ENCODE measurements at places on chromosomes 1 and 21. TPM values are rescaled to one million over a fixed set of nuclear protein-coding genes. Genes with fewer than 3 reads are reported as not detected.

The KCNE1 gene
- total RNA-seq: under 0.01 TPM

The COL6A1 gene
- 538 TPM for total RNA-seq

The SLC16A4 gene
- total RNA-seq: 73.4 TPM

The BRWD1 gene
- 75.6 TPM for total RNA-seq

DNA sequence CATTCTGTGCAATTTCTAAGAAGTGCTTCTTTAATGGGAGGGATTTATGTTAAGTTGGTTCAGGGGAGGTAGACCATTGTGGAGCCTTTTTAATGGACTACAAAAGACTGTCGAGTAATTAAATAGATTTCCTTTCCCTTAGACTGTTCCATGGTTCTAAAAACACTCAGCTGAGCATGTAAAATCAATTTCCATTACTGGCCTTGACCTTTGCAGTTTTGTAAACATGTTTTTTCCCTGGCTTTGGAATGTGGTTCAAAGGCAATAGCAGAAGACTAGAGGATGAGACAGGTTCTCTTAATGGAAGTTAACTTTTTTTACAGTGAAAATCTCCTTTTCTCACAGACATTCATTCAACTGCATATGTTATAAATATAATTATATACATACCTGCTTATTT, 37.6 kb upstream of the BTG3 start:
- no peak for DNase-seq

DNA sequence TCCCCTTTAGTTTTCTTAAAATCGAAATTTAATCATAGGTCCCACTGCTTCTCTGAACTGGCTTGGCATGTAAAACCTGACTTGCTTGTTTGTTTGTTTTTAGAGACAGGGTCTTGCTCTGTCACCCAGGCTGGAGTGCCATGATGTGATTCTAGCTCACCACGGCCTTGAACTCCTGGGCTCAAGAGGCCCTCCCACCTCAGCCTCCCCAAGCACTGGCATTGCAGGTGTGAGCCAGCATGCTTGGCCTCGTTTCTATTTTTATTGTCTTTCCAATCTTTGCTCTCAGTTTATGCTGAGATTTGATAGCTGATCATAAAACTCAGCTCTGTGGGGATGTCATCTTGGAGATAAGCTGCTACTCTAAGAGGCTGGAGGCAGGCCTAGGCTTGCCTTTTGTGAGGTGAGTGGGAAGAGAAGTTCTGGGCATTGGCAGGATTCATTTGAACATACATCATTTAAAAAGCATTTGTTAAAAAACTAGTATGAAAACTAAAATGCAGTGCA, 51.5 kb upstream of the GCLM start:
- no peak for DNase-seq

DNA sequence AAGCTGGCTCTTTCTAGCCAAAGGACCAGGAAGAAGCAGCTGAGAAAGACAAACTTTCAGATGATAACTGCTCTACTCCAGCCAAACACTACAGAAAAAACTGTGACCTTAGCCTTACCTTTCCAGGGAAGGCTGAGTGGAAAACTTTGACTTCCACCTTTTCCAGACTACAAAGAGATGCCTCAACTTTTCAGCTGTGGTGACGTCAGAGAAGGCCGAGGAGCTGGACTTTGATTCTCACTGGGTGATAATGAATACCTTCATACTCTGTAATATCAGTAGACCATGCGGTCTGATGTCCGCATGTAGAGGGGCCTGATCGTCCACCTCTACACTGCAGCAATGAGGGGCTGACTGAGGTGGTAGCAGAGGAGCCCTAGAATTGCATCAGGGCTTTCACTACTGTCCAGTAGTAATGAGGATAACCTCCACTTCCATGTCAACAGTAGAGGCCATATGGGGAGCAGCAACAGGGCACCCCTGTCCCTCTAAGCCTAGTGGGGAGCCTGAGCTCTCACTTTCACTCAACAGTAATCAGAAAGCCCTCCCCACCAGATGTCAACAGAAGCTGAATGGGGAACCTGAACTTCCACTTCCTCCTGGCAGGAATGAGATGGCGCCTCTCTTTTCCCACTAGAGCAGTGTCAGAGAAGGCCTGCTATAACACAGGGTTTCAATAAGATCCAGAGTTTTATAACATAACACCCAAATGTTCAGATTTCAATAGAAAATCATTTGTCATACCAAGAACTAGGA, 28.4 kb upstream of the PADI1 start:
- no peak for DNase-seq

- no peak for DNase-seq
Observed at GRCh38 chr21:39630827-39631226, 18.1 kb downstream of the B3GALT5 start.

DNA sequence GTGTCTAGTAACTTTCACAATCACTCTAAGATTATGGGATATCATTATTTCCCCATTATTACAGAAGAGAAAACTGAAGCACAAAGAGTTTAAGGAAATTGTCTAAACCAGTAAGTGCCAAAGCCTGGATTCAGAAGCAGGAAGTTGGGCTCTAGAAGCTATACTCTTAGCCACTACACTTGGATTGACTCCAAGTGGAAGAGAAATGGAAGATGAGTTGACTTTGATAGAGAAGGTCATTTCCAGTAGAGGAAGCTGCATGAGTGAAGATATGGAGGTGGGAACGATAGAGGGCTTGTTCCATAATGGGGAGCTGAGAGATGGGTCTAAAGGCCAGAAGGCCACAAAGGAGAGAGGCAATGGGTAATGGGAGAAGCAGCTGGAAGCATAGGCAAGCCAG, 11.7 kb upstream of the TDRD10 start:
- no peak for DNase-seq

GRCh38 chr1:232183266-232183800, 446.6 kb downstream of the SIPA1L2 start:
- DNase-seq: no peak

DNA sequence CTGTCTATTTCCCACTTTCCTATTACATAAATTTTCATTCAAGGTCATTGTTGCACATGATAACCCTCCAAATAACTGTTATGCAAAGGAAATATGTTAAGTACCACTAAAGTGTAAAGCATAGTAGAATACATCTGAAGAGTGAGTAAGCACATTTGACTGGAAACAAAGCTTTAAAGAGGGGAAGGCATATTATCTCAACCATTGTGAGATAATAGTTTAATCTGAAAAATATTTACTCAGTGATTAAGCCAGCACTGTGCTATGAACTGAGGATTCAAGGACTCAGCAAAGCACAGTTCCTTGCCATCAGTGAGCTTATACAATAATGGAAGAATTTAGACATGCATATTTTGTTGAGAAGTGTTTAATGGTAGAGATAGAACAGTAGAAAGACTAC, 127.4 kb downstream of the HMCN1 start:
- no peak for DNase-seq

DNA sequence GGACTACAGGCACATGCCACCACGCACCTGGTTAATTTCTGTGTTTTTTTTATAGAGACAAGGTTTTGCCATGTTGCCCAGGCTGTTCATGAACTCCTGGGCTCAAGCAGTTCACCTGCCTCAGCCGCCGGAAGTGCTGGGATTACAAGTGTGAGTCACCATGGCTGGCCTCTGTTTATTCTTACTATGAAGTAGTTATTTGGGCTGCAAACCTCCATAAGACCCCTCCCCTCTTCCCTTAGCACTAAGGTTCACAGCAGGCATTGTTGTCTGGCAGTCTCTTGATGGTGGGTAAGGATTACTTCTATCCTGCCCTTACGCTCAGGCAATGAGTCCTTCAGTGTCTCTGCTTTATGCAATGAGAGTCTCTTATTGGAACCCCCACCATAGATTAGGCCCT, 51.8 kb downstream of the ANGPTL1 start:
- DNase-seq: peak; percentile 3

GRCh38 chr1:99766378-99766800, at the start of gene FRRS1:
Gene FRRS1, minus strand, starts transcription at chr1:99766635. Its CDS starts 17,867 bp downstream, at chr1:99748768.
- peak; percentile 75 for DNase-seq

DNA sequence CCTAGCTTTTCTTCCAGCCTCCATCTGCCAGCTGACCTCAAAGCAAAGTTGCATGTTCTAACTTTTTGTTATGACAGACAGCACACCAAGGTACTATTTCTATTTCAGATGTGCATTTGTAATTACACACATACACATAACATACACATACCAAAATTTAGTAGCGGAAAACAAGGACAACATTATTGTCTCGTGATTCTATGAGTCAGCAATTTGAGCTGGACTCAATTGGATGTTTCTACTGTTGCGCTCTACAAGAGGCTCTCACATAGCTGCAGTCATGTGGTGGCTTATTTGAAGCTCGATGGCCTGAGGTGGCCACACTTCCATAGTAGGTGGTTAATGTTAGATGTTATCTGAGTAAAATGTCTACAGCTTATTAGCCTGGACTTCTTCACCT, 1010.1 kb upstream of the B3GALT2 start:
- no peak for DNase-seq

DNA sequence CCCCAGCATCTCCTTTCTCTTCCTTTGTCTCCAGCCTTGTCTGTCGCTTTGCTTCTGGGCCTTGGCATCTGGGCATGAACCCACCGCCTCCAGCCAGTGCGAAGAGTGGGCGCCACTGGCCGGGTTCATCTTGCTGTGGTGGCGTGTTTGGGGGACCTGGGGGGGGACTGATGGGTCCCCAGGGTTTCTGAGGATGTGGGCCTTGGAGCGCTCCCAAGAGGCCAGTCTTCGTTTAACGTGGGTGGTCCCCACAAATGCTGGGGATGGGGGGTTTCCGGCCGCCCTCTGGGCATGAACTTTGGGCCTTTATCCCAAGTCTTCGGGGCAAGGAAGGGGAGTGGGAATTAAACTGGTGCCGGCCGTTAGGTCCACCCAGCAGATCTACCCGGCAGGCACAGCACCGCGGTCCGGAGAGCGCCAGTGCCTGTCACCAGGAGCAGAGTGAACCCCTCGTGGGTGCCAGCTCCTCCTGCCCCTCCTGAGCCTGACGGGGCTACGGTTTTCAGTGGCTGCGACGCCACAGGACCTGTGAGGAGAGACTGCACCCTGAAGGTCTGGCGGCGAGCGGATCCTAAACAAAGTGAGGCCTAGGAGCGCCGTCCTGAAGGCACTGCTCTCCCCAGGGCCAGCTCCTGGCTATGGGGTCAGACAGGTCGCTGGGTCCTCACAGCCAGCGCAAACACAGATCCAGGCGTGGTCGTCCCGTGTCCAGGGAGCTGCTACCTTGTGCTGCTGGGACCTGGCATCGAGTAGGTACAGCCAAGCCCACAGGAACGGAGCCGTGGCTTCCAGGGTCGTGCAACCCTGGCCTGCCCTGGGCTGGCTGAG, 12.1 kb upstream of the C1orf174 start:
- no peak for DNase-seq

DNA sequence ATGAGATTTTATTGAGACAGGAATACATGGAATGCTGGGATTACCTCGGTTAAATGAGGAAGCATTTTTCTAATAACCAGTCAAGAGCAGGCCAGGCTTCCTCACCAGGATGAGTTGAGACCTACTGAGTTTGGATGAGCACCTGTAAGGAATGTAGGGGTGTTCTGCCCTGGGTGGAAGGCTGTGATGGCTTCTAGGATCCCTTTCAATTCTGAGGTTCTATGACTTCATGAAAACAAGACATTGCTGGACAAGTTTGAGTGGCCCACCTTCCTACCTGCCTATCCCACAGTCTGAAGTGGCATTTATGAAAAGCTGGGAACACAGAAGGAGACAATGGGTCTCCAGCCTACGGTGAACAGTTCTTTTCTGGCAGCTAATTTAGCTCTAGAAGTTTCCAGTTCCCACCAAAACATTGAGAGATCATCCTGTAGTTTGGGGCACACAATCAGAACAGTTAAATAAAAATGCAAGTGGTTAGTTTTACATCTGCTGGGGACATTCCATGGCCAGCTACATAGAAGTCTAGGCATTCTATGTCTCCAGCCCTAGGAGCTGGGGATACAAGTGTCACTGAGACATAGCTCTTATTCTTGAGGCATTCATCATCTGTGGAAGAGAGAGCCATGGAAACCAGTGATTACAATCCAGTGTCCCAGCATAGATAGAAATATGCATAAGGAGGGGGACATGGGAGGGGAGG, 51.3 kb upstream of the TSPAN2 start:
- no peak for DNase-seq
